ENCODE measurements at places on chromosomes 4 and X.

- DNase-seq: no peak
Measured at GRCh38 chrX:40005292-40006011, 92.3 kb downstream of the BCOR start.

GRCh38 chr4:112213856-112214255 is 17.7 kb upstream of the AP1AR start:
- DNase-seq: peak; percentile 85

DNA sequence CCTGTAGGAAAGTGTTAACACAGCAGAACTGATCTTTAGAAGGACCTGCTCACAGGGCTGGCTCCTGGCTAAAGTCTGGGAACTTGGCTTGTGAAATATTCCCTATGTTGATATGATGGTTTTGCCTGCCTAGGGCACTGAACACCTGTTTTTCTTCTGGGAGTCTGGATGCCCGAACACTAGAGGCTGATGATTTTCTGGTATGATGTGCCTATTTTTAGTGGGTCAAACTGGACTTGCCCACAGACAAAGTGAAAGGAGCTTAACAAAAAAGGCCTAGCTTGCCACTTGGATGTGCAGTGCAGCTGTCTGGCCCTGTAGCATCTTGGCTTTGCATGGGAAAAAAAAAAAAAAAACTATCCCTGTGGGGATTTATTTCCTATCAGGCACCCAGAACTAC is 39.1 kb downstream of the ZNF674 start:
- DNase-seq: no peak

- no peak for DNase-seq
Measured at GRCh38 chr4:76216975-76217814, 3.6 kb upstream of the SCARB2 start.

GRCh38 chr4:184387351-184387750 is 87.0 kb downstream of the IRF2 start:
- DNase-seq: no peak

DNA sequence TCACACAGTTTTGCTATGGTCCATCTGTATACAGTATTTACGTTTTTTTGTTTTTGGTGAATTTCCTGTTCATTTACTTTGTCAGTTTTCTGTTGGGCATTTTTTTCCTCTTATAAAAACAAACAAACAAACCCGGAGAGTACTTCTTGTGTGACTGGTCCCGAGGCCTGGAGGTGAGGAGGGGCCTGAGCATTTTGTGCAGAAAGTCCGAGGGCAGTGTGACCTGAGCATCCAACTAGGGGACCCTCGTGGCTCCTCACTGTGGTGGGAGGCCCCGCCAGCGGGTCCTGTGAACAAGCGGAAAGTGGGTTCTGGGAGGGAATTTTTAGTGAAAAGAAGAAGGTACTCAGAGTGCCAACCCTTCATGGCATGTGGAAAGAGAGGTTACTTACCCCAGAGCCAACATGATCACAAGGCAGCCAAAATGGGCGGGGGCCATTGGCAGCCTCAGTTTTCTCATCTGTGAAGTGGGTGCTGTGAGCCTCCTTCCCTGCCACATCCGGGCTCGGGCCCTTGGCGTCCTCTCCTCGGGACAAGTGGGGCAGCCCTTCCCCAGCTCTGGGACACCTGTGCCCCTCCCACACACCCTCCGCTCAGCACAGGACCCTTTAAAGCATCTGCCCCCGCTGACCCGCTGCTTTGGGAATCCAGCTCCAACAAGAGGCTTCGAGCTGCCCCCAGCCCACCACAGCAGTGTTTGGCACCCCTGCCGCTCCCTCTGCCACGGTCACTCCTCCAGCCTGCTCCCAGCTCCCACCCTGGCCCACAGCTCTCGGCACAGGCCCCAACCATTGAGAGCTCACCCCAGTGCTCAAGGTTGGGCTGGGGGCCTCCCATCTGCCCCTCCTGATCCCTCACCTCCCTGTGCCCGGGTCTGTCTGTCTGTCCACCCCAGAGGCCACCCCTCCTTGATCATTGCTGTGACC is 22.8 kb upstream of the GPR78 start:
- no peak for DNase-seq

DNA sequence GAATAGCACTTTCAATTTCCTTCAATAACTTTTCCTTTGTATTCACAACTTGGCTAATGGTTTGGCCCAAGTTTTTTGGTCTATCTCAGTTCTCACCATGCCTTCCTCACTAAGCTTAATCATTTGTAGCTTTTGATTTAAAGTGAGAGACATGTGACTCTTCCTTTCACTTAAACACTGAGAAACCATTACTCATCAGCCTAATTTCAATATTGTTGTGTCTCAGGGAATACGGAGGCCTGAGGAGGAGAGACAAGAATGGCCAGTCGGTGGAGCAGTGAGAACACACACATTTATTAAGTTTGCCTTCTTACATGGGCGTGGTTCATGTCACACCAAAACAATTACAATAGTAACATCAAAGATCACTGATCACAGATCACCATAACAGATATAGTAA is 56.7 kb downstream of the TSPAN5 start:
- peak; percentile 32 for DNase-seq

GRCh38 chr4:153022241-153022715 is 86.2 kb downstream of the FHDC1 start:
- no peak for DNase-seq

- peak; percentile 6 for DNase-seq
Measured at GRCh38 chr4:181301735-181302710, 941.2 kb upstream of the TENM3 start.

GRCh38 chr4:8533274-8533865 is 46.8 kb upstream of the GPR78 start:
- no peak for DNase-seq

- DNase-seq: no peak
Measured at GRCh38 chr4:137451172-137451825, 81.0 kb downstream of the PCDH18 start.

DNA sequence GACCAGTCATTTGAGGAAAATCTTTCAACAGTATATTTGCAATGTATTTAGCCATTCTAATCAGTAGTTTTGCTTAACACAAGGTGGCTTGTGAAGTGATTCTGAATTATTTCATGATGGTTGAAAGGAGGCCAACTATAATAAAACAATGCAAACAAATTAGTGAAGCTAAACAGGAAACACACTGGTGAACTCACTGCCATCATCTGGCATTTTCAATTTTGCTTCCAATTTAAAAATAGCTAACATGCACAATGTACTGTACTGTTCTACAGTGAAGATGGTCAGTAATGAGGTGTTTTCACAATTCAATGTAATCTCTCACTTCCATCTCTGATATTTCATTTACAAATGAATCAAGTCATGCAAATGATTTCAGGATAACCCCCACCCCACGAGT is 31.1 kb downstream of the PGRMC2 start:
- no peak for DNase-seq

DNA sequence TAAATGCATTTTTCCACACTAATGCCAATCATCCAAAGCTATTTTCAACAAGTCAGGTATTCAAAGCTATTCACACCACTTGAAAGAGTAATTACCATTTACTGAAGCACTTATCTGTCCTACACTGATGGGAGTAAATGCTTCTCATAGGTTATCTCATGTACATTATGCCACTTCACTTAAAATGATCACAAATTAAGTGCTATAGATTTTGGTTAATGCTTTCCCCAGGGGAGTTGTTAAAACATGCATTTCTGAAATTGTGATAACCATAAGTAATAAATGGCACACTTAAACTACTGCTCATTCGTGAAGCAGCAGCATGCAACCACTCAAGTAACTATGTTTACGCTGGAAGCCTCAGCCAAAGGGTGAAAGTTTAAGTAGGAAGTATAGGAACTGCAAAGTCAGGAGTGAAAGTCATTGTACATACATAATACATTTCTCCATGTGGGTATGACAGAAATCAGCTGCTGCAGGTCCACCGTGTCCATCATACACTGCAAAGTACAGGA is 6.6 kb downstream of the PPM1K start:
- DNase-seq: no peak

DNA sequence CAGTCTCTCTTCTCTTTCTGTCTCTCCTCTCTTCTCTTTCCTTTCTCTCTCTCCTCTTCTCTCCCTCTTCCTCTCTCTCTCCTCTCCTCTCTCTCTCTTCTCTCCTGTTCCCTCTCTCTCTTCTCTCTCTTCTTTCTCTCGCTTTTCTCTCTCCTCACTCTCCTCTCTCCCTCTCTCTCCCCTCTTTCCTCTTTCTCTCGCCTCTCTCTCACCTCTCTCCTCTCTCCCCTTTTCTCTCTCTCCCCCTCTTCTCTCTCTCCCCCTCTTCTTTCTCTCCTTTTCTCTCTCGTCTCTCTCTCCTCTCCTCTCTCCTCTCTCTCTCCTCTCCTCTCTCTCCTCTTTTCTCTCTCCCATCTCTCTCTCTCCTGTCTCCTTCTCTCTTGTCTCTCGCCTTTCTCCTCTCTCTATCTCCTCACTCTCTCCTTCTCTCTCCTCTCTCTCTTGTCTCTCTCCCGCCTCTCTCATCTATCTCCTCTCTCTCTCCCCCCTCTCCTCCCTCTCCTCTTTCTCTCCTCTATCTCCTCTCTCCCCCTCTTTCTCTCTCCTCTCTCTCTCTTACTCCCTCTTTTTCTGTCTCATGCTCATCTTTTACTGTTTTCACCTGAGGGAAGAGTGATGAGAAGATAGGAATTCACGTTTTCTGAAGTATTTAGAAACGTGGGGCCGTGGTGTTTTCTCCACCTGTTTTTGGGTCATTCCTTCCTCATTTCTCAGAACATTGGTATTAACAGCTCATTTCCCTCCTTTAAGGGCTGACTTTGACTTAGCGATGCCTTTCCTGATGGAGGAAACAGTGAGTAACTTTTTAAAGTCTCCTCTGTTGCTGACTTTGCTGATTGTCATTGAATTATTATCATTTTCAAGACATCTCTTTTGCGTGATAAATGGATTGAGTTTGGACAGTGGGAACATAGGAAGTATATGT is 80.6 kb upstream of the CD99 start:
- DNase-seq: peak; percentile 39

- DNase-seq: no peak
Measured at GRCh38 chr4:144501231-144501780, 144.7 kb upstream of the HHIP start.

DNA sequence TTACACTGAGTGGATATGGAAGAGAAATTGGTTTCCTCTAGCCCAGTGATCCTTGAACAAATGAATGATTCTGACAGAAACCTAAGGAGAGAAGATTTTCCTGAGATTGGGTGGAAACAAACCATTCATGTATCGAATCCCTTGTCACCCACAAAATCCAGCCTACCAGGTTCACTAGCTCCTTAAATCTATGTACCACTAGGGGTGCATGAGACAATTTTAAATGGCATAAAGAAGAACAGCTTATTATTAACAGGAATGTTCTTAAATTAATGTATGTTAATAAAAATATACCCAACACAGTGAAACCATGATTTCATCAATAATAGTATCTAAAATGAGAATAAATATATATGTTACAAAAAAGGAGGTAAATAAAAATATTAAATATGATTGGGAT is 118.4 kb upstream of the LNX1 start:
- DNase-seq: no peak

- peak; percentile 69 for DNase-seq
Measured at GRCh38 chr4:176838601-176839433, 46.1 kb upstream of the VEGFC start.

Measured in HCEC 1CT (cell line).